ENCODE measurements at places on chromosomes 11 and 22.

- DNase-seq, result no peak
Measured at GRCh38 chr11:1733009-1733715, 17.2 kb downstream of the IFITM10 start.

DNA sequence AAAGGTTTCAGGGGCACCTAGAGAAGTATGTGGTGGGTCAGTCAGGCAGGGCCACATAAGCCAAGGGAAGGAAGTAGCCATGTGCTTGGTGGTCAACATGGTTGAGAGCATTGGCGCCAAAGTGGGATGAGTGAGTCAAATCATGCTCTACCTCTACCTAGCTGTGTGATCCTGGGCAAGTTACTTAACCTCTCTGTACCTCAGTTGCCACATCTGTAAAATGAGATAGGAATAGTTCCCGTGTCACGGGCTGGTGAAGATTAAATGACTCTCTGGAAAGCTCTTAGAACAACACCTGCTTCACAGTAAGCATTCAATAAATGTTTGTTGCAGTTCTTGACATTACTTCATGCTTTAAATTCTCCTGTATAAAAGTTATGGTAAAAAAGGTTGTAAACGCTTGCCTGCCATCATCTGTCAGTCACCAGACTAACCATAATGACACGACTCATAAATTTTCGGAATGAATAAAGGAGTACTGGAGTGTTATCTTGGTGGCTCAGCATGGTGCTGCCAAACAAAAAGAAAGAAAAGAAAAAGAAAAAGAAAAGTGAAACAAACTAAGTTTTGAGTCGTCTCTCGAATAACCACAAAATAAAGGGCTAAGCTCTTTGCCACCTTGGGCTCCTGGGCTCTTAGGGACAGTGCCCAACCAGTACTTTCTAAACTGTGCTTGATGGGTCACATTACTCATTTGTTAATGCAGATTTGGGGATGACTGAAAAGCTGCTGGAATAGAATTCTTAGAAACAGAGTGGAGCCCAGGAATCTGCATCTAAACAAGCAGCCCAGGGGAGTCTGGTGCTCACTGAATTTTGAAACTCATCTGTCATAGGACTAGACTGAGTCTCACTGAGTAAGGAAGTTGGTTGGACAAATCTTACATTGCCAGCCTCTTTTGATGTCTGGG is 107.6 kb downstream of the LDLRAD3 start:
- DNase-seq, result no peak

- DNase-seq, result no peak
Measured at GRCh38 chr22:45903355-45904135, 73.4 kb downstream of the WNT7B start.

GRCh38 chr11:79626135-79627075 is 185.6 kb upstream of the TENM4 start:
- no peak for DNase-seq

DNA sequence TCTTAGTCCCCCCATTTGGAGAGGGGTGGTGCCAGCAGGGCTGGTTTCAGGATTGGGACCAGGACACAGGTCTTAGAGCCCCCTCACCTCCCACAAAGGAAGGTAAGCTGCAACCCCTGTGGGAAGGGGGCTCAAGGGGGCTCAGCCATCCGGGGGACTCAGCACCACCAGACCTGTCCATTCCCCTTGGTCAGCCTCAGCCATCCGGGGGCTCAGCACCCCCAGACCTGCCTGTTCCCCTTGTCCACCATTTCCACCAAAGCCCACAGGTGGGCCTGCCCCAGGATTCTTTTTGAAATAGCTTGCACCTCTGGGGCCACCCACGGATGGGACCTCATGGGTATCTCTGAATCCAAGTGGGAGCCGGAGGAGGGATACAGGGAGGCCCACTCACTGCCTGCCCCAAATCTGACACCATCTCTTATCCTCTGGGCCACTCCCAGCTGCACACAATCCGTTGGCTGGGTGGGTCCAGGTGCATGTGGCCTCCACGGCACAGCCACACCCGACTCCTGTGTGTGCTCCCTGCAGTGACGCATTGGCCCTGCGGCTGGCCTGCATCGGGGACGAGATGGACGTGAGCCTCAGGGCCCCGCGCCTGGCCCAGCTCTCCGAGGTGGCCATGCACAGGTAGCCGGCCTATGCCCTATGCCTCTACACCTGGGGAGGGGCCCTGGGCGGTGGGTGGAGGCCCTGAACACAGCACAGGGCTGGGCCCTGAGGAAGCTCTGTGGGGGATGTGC is 15.9 kb downstream of the MCAT start:
- no peak for DNase-seq

- DNase-seq, result no peak
Measured at GRCh38 chr11:69445131-69445470, 36.4 kb upstream of the LINC01488 start.

DNA sequence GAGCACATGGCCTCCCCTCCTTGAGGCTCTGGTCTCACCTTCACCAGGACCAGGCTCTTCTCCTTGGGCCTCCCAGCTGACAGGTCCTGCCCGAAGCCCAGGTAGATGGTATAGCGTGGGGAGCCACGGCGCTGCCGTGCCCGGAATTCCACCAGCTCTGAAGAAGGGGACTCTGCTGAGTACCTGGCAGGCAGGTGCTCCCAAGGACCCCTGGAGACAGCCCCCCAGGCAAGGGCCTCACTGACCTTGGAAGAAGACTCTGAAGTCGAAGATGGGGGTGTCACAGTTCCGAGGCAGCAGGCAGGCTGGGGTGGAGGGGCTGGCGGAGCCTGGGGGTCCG is 2.8 kb downstream of the IRF7 start:
- DNase-seq, result no peak

DNA sequence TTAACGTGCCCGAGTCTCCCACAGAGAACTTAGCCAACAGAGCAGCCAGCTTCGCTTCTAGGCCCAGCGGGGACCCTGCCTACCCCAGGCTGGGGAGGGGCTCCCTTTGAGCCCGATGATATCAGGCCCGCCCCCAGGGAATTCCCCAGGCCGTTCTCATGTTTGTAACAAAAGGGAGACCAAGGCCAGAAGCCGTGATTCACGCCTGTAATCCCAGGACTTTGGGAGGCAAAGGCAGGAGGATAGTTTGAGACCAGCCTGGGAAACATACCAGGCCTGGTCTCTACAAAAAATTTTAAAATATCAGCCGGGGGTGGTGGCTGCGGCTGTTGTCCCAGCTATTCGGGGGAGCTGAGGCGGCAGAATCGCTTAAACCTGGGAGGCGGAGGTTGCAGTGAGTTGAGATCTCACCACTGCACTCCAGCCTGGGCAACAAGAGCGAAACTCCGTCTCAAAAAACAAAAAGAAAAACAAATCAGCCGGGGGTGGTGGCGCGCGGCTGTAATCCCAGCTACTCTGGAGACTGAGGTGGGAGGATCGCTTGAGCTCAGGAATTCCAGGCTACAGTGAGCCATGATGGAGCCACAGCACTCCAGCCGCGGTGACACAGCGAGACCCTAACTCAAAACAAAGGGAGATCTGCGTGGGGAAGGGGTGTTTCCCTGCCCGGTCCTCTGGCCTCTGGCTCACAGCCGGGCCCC is 1.7 kb downstream of the DRD4 start:
- no peak for DNase-seq

GRCh38 chr11:73226297-73227006 is 8.4 kb downstream of the P2RY2 start:
- no peak for DNase-seq

DNA sequence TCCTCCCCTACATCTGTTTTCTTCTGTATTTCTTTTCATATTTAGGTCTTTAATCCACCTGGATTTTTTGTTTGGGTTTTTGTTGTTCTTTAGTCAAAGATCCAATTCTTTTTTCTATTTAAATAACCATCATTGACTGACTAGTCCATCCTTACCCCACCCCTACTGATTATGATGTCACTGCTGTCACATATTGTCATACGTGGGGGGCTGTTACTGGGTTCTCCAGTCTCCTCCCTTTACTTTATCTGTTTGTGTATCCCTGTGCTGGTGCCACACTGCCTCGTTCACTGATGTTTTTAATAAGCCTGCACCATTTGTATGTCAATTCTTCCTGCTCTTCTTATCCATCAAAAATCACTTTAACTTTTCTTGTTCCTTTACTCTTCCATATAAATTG is 6.9 kb upstream of the DCPS start:
- no peak for DNase-seq

- DNase-seq, result peak; percentile 38
Measured at GRCh38 chr11:3947061-3947460, 91.6 kb downstream of the STIM1 start.

DNA sequence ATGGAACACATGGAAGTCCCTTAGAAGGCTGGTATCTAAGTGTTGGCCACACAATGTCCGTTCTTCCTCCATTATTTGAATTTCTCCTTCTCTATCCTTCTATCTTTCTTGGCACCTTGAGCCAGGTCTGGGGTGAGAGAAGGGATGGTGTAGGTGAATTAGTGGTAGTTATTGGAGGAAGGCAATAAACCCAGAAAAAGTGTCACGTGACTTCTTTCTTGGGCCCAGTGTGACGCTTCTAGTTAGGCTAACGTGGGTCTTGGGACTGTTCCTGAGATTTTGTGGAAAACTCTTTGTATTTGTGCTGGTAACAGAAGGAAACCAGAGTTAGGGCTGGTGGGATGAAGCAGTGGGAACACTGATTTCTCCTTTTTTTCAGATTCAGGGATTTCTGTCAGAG is 53.1 kb upstream of the ELF5 start:
- no peak for DNase-seq

DNA sequence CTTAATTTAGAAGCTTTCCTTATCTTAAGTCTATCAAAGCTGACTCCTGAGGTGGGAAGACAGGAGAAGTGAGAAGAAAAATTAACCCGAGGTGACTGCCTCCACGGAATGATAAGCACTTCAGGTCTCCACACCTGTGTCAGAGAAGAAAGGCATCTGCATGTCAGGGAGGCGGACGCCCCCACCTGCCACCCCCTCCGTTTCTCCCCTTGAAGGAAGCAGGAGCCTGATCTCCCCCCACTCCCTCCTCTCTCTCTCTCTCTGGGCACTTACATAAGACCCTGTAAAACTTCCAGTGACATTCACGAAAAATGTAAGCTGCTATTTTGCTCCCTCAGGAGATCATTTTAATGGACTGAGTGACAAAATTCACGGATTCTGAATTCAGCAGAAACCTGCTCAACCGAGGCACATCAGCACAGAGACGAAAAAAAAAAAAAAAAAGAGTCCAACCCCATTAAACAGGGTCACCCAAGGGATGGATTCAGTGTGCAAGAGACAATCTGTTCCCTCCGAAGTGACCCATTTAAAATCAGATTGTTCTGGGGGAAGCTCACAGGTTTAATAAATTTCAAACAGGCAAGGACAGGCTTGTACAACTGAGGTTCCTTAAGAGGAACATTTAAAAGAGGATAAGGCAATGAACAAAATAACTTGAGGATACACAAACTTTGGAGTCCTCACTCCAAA is 1.5 kb downstream of the LARGE1 start:
- no peak for DNase-seq

GRCh38 chr11:105881027-105881426 is 141.0 kb downstream of the MSANTD4 start:
- no peak for DNase-seq

GRCh38 chr11:44978961-44979331 is 28.3 kb upstream of the TP53I11 start:
- no peak for DNase-seq

DNA sequence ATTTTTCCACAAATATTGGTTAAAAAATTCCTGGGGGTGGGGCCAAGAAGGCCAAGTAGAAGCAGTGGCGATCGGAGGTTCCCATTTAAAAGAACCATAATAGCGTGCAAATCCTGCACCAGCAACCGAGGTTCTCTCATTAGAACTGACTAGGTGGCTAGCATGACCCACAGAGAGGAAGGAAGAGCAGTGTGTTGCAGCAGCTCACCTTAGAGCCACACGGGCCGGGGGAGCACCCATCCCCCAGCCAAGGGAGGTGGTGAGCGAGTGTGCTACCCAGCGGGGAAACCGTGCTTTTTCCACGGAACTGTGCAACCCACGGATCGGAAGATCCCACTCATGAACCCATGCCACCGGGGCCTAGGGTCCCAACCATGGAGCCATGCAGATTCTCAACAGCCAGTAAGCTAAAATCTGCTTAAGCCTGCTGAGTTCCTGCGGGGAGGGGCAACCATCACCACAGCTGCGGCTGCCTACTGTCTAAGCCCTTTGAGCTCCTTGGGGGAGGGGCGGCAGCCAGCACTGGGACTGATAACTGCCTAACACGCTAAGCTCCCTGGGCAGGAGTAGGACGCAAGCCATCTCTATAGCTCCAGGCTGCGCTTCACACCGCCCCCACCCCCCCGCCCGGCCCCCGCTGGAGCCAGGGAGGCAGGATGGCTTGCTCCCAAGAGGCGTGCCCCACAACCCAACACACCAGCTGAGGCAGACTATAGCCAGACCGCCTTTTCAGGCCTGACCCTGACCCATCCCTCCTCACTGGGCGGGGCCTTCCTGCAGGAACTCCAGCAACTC is 21.0 kb upstream of the HTATIP2 start:
- DNase-seq, result no peak

DNA sequence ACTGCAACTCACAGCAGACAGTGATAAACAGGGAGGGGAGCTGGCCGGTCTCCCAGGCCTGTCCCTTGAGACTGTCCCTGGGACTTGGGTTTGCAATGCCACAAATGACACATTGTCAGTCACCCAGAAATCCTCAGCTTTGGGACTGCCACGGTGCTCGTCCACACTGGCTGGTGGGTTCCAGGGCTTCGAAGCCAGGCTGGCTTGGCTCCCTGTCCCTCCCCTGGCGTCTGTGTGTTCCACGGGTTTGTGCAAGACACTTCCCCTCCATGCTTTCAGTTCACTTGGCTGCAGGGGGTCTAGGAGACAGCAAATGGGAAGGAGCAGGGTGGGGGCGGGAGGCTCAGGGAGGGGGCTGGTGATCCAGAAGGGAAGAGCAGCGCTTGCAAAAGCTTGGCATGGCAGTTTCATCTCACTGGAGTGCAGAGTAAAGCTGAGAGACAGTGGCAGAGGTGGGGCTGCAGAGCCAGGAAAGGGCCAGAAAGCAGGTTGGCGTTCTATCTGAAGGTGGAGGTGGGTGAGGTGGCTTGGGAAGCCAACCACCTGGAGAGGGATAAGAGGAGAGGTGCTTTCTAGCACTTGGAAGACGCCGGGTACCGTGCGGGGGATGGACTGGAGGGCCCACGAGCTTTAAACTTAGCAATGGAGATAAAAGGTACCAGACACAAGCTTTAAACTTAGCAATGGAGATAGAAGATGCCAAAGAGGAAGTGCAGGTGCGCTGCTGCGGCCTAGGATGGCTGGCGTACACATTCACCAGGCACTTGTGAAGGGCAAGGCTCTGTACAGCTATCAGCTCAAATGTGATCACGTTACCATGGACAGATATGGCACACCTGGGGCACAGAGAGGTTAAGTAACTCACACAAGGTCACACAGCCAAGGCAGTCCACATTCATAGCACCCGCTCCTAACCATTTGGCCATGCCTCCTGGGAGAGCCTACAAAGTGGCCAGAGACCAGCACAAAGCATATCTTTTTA is 86.4 kb upstream of the SHISAL1 start:
- no peak for DNase-seq

GRCh38 chr11:73962101-73962705 is 11.4 kb downstream of the DNAJB13 start:
- DNase-seq, result no peak

DNA sequence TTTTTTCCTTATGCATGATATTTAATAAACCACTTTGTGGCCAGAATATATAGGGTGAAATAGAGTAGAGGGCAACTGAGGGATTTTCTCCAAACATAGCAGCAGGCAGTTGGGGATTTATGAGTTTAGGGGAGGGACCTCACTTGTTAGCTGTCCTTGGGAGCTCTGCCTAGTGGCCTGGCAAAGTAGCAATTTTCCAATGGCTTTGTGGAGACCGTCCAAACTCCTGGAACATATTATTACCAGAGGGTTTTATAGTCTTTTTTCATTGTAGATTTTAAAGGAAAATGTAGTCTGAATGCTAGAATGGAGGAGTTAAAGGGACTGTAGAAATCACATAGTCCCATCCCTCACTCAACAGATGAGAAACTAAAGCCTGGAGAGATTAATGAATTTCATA is 32.3 kb downstream of the AMOTL1 start:
- no peak for DNase-seq

- no peak for DNase-seq
Measured at GRCh38 chr11:70095541-70096252, 17.6 kb downstream of the ANO1 start.
